ENCODE measurements at places on chromosomes 12 and 14. TPM values are rescaled to one million over a fixed set of nuclear protein-coding genes. Genes with fewer than 3 reads are reported as not detected.

The SELPLG gene
- total RNA-seq: 28.3 TPM

The BATF gene
- total RNA-seq: 4.3 TPM

GRCh38 chr12:88273875-88274274, 131.8 kb downstream of the TMTC3 start:
- no peak overlapping the region for H3K27ac ChIP-seq
- no peaks in the 10 kb centered on the region for H3K36me3 ChIP-seq
- H3K4me3 ChIP-seq: no peak overlapping the region
- H3K27me3 ChIP-seq: no peaks in the 10 kb centered on the region

- DNase-seq: no peak
- H3K4me3 ChIP-seq: no peak overlapping the region
- H3K27me3 ChIP-seq: peaks cover 7% of the 10 kb centered on the region
- no peaks in the 10 kb centered on the region for H3K4me1 ChIP-seq
- no peaks in the 10 kb centered on the region for H3K36me3 ChIP-seq
Observed at GRCh38 chr12:119423285-119423684, 88.8 kb downstream of the CCDC60 start.

GRCh38 chr14:68172216-68172615, 352.6 kb downstream of the RAD51B start:
- no peaks in the 10 kb centered on the region for H3K36me3 ChIP-seq
- H3K27me3 ChIP-seq: no peaks in the 10 kb centered on the region
- no peak overlapping the region for H3K4me3 ChIP-seq
- no peaks in the 10 kb centered on the region for H3K4me1 ChIP-seq
- H3K27ac ChIP-seq: peak overlapping the region; percentile 71

- no peaks in the 10 kb centered on the region for H3K4me1 ChIP-seq
- no peaks in the 10 kb centered on the region for H3K27me3 ChIP-seq
- no peak for DNase-seq
- H3K36me3 ChIP-seq: peaks cover 98% of the 10 kb centered on the region
Observed at GRCh38 chr12:132026796-132027500, 77.2 kb downstream of the EP400 start.

DNA sequence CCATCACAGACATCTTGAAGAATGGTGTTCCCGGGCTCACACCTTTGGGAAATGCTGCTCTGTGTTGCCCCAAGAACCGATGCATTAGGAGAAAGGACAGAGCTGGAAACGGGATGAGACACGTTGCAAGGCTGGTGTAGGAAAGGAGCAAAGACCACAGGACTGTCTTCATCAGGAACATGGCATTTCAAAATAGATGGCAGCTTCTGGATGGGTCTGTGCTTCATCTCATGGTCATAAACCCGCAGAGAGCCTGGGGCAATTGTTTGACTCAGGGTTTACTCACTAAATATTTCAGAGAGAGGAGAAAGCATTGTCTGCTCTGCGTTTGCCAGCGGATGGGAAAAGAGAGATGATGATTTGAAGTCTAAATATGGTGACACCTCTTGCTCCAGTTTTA, 76.3 kb downstream of the CACNA1C start:
- H3K36me3 ChIP-seq: no peaks in the 10 kb centered on the region
- H3K27me3 ChIP-seq: no peaks in the 10 kb centered on the region
- DNase-seq: no peak
- no peak overlapping the region for H3K27ac ChIP-seq

Measured in left lung (tissue), 14 donors.